ENCODE measurements at places on chromosomes 11 and 22. TPM values are rescaled to one million over a fixed set of nuclear protein-coding genes. Genes with fewer than 3 reads are reported as not detected.

DNA sequence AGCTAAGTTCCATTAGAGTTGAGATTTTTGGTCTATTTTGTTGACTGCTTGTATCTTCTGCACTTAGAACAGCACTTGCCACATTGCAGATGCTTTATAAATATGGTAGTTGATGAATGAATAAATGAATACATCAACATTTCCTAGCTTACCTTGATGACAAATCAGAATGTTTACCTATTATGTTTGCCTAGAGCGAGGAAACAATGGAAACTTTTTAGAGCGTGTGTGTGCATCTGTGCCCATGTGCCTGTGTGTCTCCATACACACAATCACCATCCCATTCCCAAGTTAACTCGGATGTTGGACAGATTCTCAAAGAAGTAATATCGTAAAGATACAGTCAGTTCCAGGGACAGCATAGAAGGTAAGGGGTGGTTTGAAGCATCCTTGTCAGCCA is 139.1 kb downstream of the DBX1 start:
- no peak for DNase-seq

DNA sequence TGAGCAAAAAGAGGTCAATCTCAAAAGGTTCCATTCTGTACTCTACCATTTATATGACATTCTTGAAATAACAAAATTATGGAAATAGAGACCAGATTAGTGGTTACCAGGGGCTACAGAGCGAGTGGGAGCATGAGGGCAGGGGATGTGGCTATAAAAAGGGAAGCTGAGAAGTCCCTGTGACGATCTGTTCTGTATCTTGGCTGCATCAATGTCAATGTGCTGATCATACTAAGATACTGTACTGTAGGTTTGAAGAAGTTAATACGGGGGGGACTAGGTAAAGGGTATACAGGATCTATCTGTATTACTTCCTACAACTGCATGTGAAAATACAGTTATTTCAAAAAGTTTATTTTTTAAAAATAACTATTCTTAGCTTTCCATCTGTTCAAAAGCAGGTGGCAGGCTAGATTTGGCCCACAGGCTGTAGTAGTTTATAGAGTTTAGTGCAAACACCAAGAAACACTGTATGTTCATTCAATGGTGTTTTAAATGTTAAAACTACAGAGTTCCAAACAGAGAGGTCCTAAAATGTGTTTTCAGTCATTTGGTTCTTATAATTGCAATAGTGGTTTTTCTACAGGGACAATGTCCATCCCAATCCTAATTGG is 78.2 kb downstream of the SMCO4 start:
- DNase-seq: no peak

- no peak for DNase-seq
Observed at GRCh38 chr11:44507896-44508445, 57.5 kb upstream of the CD82 start.

DNA sequence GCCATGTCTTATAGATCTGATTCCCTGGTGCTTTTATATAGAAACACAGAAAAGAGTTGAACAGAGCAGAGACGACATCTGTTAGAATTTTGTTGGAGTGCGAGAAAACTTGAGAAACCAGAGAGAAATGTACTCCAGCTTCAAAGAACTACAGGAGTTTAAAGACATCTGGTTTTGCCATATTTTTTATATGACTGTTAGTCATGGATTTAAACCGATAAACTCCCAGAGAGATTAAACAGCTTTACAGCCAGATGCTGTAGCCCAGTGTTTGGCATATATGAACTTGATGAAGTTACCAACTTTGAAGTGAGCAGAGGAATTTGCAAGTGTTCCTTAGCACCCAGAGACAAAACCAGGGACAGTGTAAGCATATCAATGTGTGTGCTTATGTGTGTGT is 1083.1 kb downstream of the LRRC4C start:
- DNase-seq: no peak

GRCh38 chr22:25437414-25438160 is 126.9 kb upstream of the GRK3 start:
- no peak for DNase-seq

DNA sequence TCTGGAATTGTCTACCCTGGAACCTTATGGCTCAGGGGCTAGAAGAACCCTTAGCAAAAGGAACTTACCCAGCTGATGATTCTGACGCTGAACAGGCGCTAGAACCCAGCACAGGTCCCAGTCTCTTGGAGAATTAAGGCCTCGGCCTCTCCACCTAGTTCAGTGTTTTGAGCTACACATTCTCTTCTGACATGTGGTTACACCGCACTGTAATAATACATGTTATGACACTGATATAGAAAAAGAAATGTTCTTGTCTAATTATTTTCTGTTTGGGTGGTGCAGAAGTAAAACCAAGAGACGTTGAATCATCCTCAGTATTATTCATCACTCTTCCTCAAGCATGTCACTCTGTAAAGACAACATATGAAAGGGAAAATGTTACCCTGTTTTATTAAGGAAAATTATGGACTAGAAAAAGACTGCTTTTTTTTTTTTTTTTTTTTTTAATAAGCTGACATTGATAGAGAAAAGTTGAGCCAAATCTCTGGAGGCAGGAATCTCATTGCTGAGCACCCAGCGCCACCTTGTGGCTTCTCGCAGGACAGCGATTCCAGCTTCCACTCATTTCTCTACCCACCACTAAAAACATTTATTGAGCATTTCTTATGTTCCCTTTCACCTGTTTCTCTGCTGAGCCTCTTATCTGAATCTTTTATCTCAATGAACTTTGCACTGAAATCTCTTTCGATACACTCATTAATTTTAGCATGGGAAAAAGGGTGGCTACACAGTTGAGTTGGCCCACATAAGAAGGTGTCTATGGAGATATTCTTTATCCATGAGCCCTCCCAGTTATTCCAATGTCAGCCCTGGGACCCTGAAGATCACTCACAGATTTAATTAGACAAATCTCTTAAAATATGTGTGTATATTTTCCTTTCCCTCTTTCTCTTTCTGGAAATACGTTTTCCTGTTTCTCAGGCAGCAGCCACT is 12.6 kb upstream of the APLNR start:
- no peak for DNase-seq

GRCh38 chr11:127103586-127104388 is 103.2 kb upstream of the KIRREL3 start:
- DNase-seq: no peak

DNA sequence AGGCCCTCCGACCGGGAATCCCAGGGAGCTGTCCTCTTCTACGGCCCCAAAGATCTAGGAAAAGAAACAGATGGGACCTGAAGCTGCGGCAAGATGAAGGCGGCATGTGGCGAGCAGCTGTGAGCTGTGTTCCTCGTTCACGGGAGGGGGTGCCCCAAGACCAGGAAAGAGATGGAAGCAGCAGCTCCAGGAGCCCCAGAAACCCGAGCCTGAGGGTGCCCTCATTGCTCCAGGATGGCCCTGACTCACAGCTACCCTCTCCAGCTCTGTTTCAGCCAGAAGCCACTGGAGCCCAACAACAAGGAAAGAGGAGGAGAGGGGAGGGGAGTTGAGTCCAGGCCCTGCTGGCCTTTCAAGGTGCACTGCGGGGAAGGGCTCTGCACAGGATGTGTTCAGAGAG is 23.7 kb upstream of the NAP1L4 start:
- DNase-seq: no peak

Gene BAIAP2L2
- polyA plus RNA-seq: 7.5 TPM

Gene PKP3
- 4.8 TPM for polyA plus RNA-seq

Gene TTC28
- 32.9 TPM for polyA plus RNA-seq

Gene RGL4
- polyA plus RNA-seq: 2.0 TPM

Gene POU2F3
- polyA plus RNA-seq: 0.83 TPM

Gene SORL1
- 35.6 TPM for polyA plus RNA-seq

Gene THY1
- 90.0 TPM for polyA plus RNA-seq

Gene ADAMTS8
- polyA plus RNA-seq: 3.7 TPM

Gene OR51B4
- 0.12 TPM for polyA plus RNA-seq
